GM03348 (cell line): ENCODE measurements at places on chromosomes 3 and 15.

DNA sequence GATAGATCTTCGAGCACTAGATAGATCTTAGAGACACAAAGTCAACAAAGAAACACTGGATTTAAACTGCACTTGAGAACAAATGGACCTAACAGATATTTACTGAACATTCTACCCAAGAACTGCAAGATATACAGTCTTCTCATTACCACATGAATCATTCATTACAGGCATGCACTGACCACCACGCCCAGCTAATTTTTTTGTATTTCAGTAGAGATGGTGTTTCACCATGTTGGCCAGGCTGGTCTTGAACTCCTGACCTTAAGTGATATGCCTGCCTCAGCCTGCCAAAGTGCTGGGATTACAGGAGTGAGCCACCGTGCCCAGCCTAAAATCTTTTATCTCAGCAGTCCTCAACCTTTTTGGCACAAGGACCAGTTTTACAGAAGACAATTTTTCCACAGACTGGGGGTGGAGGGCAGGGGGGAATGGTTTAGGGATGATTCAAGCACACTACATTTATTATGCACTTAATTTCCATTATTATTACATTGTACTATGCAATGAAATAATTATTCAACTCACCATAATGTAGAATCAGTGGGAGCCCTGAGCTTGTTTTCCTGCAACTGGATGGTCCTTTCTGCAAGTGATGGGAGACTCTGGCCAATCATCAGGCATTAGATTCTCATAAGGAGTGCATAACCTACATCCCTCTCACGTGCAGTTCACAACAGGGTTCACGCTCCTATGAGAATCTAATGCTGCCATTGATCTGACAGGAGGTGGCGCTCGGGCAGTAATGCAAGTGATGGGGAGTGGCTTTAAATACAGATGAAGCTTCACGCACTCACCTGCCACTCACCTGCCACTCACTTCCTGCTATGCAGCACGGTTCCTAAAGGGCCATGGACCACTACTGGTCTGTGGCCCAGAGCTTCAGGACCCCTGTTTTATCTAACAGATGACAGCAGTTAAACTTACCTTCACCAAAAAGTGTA lies 21.7 kb downstream of the CSNK1G1 start:
- DNase-seq: no peak

- DNase-seq: no peak
Measured at GRCh38 chr3:131716007-131716406, 213.2 kb upstream of the MRPL3 start.

DNA sequence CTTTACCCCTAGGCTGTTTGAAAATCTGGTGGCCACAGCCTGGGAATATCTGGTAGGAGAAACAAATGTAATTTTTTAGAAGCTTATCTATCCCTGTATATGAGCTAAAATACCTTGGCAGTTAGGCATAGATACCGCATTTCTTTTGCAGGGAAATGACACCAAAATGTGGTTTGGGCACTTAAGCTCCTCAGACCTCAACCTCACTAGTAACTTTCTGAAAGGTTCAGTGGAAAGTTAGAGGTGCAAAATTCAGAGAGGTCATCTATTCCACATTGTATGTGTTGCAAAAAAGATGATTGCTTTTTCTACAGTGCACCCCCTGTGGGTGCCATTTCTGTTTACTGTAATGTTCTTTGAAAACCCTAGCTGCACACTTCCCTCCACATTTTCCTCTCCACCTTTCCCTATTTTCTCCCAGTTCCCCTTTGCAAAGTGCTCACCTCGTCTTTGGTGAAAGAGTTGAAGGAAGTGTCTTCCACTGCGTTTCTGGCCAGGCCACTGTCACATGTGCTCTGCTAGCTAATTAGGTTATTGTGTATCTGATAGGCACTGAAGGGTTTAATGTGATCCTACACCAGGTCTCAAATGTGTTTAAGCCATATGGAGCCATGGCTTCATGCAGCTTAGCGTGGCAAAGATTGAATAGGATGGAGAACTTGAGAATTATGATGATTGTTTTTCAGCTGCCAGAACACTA lies 1.3 kb downstream of the SACM1L start:
- DNase-seq: no peak

GRCh38 chr3:10645800-10646199 lies 140.4 kb upstream of the ATP2B2 start:
- DNase-seq: no peak

DNA sequence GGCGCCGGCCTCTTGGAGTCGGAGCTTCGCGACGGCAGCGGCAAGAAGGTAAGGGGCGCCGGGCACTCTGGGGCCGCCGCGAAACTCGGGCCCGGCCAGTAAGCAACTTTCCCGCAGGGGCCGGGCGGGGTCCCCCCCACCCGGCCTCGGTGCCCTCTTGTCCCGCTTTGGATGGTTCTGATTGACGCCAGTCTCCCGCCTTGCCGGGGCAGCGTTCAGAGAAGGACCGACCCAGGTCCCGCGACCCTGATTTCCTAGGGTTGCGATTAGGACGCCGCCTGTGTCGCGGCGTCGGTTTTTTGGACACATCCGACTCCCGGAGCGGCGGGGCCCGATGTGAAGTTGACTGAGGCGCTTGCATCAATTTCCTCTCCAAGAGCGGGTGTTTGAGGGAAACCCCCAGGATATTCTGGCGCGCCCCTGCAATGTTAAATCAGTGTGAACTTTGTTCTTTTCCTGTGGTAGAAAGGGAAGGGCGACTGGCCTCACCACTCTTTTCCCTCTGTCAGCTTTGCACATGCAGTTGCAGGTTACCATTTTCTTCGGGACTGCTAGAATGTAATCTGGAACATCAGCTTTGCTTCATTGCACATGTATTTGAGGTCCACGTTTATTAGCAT lies 755 bp downstream of the PDE8A start:
- DNase-seq: peak; percentile 18

DNA sequence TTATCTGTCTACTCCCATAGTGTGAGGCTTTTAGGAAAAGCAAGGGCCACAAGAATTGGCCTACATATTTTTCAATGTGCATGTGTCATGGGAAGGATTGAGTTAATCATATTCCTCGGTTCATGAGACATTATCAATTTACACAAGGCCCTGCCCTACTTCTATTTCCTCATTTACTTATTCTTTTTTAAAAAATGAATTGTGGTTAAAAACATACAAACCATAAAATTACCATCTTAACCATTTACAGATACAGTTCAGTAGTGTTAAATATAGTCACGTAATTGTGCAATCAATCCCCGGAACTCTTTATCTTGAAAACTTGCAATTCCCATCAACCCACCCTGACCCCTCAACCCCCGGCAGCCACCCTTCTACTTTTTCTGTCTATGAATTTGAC lies 284.0 kb upstream of the GADL1 start:
- no peak for DNase-seq
